CD4-positive, alpha-beta T cell (primary cell): ENCODE measurements at places on chromosomes 5 and 9. TPM values are rescaled to one million over a fixed set of nuclear protein-coding genes. Genes with fewer than 3 reads are reported as not detected.

GRCh38 chr9:107481035-107481434, 8.5 kb downstream of the KLF4 start:
- no peak overlapping the region for H3K27ac ChIP-seq
- no peak overlapping the region for H3K4me3 ChIP-seq
- H3K36me3 ChIP-seq = no peaks in the 10 kb centered on the region
- peaks cover 10% of the 10 kb centered on the region for H3K27me3 ChIP-seq

GRCh38 chr9:95512709-95513095, 4.1 kb downstream of the PTCH1 start:
- no peak overlapping the region for H3K4me3 ChIP-seq
- no peaks in the 10 kb centered on the region for H3K36me3 ChIP-seq
- peaks cover 18% of the 10 kb centered on the region for H3K27me3 ChIP-seq
- H3K27ac ChIP-seq = no peak overlapping the region

DNA sequence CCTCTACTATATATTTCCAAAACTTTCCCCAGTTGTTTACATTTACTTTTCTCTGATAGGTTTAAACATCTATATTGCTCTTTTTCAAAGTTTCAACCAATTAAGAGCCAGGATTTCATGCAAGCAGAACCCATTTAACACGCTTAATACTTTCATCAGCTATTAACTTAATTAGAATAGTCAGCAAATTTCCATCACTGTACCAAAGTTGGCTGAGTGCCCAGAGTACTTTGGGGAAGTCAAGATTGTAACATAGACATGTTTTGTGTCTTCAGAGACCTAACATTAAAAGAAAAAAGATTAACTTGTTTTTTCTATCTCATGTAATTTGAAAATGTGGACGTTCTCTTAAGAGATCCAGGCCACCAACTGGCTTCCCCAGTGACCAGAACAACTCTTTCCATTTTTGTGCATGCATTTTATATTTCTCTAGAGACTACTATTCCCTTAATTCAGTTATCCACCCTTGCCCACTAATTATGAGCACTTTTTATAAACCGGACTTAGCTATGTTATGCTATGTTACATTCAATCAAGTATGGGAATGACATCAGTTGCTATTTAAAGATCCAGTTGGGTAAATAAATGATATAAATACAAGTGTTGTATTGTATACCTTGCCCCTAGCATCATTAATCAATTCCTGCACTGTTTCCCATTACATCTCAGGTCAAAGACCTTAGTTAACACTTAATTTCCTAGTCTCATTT, 478.1 kb upstream of the NMUR2 start:
- H3K36me3 ChIP-seq = no peaks in the 10 kb centered on the region
- no peaks in the 10 kb centered on the region for H3K27me3 ChIP-seq
- H3K27ac ChIP-seq = no peak overlapping the region
- H3K4me1 ChIP-seq = no peaks in the 10 kb centered on the region

DNA sequence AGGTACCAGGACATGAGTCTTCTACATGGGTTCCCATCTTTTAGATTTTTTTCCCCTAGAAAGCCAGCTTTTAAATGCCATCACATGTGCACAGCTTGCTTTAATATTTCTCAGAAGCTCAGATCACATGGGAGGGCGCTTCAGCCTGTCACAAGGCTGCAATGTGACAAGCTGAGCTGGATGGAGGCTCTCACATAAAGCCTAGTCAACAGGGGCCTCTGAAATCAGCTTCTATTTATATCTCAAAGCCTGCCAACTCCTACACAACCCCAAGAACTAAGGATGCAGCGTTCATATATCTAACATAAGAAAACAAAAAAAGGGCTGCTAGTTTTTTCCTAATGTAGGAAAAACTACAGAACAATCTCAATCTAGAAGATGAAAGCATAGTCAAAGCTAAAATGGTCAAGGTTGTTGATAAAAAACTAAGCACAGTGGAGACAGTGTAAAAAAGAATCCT, 2.3 kb downstream of the ZFAND5 start:
- H3K27ac ChIP-seq = no peak overlapping the region
- DNase-seq = peak; percentile 14
- no peaks in the 10 kb centered on the region for H3K27me3 ChIP-seq
- peak overlapping the region; percentile 90 for H3K4me3 ChIP-seq
- peaks cover 32% of the 10 kb centered on the region for H3K36me3 ChIP-seq

DNA sequence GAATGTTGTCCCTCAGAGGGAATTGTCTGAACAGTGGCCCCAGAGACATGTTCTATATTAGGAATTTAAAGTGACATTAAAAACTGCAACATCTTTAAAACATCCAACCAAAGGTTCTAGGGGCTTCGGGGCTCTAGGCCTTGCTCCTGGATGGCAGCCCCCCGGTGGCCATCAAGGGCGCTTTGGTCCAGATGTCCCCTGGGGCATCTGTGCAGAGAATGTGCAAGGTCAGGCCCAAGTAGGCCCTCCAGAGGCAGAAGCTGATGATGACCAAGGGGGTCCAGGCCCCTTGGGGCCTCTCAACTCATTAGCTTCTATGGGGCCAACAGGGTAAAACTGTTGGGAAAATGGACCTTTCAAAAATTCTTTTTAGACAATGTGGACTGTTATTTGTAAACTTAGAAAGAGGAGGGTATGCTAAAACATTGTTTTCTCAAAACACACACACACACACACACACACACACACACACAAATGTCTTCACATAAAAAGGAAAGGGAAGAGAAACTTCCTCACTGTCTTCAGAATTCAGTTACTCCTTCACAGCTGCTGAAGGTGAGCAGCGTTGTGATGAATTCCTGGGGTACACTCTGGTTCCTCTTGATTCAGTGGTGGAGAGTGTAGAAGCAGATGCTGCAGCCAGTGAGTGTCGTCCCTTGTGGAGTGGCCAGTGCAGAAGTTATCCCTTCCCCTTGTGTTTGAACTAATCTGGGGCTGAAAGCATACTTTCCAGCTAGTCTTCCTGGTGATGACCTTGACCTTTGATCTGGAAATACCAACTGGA, 125.2 kb downstream of the WDR41 start:
- DNase-seq = no peak
- H3K27ac ChIP-seq = no peak overlapping the region
- no peaks in the 10 kb centered on the region for H3K4me1 ChIP-seq
- H3K36me3 ChIP-seq = no peaks in the 10 kb centered on the region
- H3K27me3 ChIP-seq = no peaks in the 10 kb centered on the region
- H3K4me3 ChIP-seq = no peak overlapping the region

DNA sequence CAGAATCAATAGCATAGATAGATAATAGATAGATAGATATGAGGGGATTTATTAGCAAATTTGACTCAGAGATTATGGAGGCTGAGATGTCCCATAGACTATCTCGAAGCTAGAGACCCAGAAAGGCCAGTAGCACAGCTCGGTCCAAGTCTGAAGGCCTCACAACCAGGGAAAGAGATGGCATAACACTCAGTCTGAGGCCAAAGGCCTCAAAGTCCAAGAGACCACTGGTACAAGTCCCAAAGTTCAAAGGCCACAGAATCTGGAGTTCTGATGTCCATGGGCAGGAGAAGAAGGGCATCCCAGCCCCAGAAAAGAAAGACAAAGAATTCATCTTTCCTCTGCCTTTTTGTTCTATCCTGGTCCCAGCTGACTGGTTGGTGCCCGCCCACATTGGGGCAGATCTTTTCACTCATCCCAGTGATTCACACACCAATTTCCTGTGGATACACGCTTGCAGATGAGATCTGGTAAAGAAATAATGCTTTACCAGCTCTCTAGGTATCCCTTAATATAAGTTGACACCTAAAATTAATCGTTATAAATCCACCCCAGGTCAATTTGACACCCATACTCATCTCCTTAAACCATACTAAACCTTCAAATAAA, 127.8 kb upstream of the FBN2 start:
- H3K27me3 ChIP-seq = no peaks in the 10 kb centered on the region
- DNase-seq = no peak
- no peaks in the 10 kb centered on the region for H3K36me3 ChIP-seq
- no peak overlapping the region for H3K27ac ChIP-seq

- H3K36me3 ChIP-seq = no peaks in the 10 kb centered on the region
- DNase-seq = no peak
- H3K27ac ChIP-seq = no peak overlapping the region
- H3K27me3 ChIP-seq = no peaks in the 10 kb centered on the region
- H3K4me1 ChIP-seq = no peaks in the 10 kb centered on the region
These were observed 55.7 kb upstream of the MAP3K1 start for GRCh38 chr5:56759521-56760216.

Gene ACOT12
- total RNA-seq = 0.39 TPM

Gene TRAF1
- total RNA-seq = 61.7 TPM
